ENCODE measurements at places on chromosomes 5 and 9. TPM values are rescaled to one million over a fixed set of nuclear protein-coding genes. Genes with fewer than 3 reads are reported as not detected.

DNA sequence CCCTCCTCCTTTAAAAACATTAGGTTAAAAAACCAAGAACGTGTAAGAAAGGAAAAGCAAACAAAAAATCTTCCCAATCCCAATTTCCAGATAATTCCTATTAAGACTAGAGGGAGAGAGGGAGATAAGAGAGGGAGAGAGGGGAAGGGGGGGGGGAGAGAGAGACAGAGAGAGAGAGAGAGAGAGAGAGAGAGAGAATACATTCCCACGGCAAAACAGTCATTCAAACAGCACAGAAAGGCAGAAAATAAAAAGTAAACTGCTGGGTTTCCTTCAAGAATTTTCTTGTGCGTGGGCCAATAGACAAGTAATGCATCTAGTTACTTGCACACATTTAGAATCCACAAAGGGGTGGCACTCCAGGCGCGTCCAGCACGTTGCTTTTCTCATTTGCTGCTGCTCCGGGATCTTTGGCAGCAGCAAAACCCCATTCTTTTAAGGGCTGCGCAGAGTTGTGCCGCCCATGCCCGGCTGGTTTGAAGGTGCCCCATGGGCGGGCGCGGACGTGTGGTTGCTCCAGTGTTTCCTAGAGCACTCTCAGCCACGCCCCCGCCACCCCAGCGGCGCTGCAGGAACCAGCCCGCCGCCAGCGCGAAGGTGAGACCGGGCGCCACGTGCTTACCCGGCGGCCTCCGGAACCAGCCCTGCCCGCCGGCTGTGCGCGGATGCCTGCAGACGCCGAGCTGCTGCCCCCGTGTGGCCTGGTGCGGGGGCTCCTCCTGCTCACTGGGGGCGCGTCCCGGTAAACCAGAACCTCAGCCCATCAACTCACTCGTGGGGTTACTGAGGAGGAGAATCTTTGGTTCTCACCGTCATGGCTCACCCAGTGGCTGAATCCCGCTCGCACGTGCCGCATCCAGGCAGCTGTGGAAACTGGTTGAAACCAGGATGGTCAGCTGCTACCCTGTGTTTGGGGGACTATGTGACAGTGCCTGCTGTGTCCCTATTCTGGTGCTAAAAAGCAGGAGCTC lies 44.6 kb downstream of the STC2 start:
- no peak for DNase-seq

GRCh38 chr5:7876867-7877266 lies 7.9 kb downstream of the MTRR start:
- no peak for DNase-seq

The CTSV gene
- 1.1 TPM for total RNA-seq

- DNase-seq: no peak
Observed at GRCh38 chr5:125683669-125684068, 739.5 kb upstream of the GRAMD2B start.

The CARD6 gene
- total RNA-seq: 37.9 TPM

GRCh38 chr5:132258102-132259068 lies 889 bp downstream of the PDLIM4 start:
- no peak for DNase-seq
